GDM1 (cell line): ENCODE measurements at places on chromosomes 13 and 19.

- DNase-seq: peak; percentile 91
Observed at GRCh38 chr13:39811051-39811450, 155.6 kb downstream of the COG6 start.

- no peak for DNase-seq
Observed at GRCh38 chr19:17202249-17202648, 12.9 kb upstream of the USE1 start.

GRCh38 chr13:83732755-83733154, 149.5 kb downstream of the SLITRK1 start:
- DNase-seq: no peak

GRCh38 chr13:68993154-68993553, 1114.5 kb upstream of the ATXN8OS start:
- no peak for DNase-seq
